ENCODE measurements at places on chromosomes 1 and 21.

DNA sequence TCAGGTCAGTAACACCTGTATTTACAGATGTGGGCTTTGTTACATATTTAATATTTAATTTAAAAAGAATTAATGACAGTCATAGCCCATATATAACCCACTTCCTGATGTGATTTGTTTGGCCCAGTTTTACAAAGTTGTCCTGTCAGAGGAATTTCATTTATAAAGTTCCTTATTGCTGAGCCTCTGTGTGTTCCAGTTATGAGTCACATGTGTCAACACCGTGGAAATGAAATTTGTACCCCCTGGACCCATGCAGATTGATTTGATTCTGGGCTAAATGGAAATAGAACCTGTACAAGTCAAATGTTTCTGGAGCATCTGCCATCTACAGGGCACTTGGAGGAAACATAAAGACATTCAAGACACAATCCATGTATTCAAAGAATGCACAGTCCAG lies 149.2 kb downstream of the CACNA1E start:
- no peak for DNase-seq

DNA sequence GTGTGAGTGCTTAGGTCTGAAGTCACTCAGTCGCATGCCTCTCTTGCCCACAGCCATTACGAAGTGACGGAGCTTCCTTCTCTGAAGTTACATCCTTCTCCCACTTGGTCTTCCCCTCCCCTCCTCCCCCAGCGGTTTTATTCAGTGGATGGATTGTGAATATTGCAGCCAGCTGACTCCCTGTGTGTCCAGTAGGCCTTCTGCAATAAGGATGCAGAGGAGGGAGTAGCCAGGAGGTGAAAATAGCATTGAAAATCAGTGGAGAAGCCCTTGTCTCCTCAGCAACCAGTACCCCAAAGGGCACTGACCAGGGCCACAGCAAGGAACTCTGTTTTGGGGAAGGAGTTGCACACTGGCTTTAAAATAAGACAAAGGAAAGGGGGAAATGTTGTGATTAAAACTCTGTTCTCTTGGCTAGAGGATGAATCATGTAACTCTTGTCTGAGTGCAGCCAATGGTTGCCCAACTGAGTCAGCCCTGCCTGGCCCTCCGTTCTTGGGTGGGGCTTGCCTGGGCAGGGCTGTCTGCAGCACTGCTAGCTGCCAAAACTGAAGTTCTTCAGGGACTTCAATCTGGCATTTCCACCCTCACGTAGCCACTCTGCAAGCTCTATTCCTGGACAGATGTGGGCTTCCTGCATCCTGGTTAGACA lies 4.3 kb downstream of the S100A10 start:
- DNase-seq, result peak; percentile 46

DNA sequence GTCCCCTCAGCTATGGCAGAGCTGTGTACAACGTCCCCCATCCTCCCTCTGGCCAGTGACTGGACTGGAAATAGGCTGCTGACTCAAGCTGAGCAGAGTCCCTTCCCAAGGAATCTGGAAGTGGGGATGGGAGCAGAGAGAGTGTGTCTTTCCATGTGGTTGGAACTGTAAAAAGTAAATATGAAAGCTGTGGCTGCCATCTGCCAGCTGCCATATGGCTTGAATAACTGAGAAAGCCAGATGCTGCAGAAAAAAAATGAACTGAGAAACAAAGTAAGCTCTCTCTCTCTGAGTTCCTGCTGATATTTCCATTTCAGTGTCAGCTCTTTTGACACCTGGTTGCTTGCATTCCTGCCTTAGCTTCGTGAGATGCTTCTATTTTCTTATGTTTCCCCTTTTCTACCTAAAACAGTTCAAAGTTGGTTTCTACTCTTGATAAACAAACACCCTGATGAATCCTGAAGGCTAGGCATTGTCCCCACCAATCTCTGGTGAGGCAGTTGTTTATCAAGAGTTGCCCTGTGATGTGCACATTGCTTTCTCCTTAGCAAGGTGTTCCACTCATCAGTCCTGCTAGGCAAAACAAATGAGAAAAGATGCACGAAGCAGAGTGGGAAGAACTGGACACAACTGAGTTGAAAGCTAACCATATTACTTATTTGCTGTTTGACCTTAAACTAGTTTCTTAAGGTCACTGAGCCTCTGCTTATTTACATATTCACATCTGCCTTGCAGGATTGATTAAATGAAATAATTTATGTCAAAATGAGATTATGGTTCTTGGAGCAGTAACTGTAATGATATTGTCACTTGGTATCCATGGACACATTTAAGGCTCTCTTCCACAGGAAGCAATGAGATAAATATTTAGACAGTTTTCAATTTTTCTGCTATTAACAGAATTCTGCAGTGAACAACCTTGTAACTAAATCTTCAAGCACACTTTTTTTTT lies 16.6 kb upstream of the DR1 start:
- DNase-seq, result no peak

- DNase-seq, result no peak
These were observed 23.8 kb upstream of the PPP1R15B start for GRCh38 chr1:204435381-204435831.

DNA sequence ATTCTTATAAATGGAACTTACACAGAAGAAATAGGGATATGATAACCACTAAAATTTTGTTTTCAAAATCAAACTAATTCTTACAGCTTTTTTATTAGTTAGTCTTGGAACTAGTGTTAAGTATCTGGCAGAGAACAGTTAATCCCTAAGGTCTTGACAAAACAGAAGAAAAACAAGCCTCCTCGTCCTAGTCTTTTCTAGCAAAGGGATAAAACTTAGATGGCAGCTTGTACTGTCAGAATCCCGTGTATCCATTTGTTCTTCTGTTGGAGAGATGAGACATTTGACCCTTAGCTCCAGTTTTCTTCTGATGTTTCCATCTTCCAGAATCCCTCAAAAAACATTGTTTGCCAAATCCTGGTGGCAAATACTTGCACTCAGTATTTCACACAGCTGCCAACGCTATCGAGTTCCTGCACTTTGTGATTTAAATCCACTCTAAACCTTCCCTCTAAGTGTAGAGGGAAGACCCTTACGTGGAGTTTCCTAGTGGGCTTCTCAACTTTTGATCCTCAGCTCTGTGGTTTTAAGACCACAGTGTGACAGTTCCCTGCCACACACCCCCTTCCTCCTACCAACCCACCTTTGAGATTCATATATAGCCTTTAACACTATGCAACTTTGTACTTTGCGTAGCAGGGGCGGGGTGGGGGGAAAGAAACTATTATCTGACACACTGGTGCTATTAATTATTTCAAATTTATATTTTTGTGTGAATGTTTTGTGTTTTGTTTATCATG lies 42.3 kb upstream of the LAMC2 start:
- no peak for DNase-seq

DNA sequence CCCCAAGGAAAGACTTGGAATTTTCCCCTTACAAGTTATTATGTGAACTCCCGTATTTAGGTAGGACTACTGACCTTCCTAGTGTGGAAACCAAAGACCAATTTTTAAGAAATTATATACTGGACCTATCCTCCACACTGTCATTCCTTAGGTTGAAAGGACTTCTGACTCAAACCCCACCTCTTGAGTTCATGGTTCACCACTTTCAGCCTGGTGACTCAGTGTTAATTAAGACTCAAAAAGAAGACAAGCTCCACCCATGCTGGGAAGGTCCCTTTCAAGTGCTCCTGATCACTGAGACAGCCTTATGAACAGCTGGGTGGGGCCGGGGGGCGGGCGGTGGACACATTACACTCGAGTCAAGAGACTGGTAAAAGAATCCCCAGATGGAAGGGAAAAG lies 113.2 kb downstream of the LRRC53 start:
- DNase-seq, result no peak

GRCh38 chr1:87878873-87879272 lies 550.2 kb downstream of the LMO4 start:
- no peak for DNase-seq

DNA sequence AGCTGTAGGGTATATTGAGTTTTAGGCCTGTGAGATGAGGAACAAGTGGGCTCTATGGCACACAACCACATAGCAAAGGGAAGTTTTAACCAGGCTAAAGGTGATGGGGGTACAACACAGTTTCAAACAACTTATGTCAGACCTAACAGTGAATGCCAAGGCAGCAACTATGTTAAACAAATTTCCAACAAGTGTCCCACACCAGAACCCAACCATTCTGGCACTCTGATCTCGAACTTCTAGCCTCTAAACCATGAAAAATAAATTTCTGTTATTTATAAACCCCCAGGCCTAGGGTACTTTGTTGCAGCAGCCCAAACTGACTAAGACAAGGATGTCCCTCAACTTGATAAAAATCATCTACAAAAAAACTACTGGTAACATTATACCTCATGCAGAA lies 52.3 kb upstream of the INSL5 start:
- no peak for DNase-seq

DNA sequence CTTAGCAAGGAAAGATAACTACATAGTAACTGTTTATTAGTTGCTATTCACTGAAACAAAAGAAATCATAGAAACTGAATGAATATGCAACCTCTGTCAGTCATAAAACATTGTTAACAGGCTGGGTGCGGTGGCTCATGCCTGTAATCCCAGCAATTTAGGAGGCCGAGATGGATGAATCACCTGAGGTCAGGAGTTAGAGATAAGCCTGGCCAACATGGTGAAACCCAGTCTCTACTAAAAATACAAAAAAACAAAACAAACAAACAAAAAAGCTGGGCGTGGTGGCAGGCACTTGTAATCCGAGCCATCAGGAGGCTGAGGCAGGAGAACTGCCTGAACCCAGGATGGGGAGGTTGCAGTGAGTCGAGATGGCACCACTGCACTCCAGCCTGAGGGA lies 44.1 kb downstream of the CRB1 start:
- no peak for DNase-seq

DNA sequence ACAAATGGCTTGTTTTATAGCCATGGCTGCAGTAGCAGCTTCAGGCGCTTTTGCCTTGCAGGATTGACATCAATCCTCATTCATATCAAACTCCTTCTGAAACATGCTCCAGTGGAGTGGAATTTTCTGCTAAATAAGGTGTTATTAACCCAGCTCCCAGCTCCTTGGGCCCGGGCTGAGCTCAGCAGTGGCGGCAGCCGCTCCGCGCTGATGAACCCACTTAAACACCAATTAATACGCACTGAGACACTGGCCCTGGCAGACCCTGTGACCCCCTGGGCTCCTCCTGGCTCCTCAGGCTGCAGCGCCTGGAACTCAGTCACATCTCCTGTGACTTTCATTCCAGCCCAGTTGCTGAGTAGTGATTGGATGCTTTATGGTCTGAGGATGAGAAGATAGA lies 137.4 kb upstream of the GRIK3 start:
- DNase-seq, result no peak

- no peak for DNase-seq
These were observed 122.3 kb downstream of the GALNT2 start for GRCh38 chr1:230189341-230189740.

- no peak for DNase-seq
These were observed 8.6 kb downstream of the COL6A1 start for GRCh38 chr21:45990049-45990711.

DNA sequence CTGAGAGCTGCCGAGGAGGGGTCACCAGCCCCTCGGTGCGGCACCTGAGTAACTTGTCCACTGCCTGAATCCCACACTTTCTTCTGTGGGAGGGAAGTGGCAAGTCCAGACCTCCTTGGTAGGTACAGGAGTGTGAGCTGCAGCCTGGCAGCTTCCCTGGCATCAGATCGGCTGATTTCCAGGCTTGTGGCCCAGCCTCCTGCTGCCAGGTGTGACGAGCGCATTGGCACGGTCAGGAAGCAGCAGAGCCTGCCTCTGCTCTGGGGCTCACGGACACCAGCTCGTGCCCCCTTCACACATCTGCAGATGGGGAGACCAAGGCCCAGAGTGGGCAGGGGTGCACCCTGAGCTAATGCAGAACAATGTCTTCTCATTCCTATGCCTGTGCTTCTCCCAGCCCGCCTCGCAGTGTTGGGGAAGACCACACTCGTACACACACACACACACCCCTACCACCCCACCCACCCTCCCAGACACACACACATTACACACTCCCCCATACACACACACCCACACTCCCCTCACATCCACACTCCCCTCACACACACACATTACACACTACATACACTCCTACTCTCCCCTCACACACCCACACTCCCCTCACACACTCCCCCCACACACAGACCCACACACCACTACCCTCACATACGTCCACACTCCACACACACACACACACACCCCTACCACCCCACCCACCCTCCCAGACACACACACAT lies 33.1 kb upstream of the SELENON start:
- DNase-seq, result no peak

DNA sequence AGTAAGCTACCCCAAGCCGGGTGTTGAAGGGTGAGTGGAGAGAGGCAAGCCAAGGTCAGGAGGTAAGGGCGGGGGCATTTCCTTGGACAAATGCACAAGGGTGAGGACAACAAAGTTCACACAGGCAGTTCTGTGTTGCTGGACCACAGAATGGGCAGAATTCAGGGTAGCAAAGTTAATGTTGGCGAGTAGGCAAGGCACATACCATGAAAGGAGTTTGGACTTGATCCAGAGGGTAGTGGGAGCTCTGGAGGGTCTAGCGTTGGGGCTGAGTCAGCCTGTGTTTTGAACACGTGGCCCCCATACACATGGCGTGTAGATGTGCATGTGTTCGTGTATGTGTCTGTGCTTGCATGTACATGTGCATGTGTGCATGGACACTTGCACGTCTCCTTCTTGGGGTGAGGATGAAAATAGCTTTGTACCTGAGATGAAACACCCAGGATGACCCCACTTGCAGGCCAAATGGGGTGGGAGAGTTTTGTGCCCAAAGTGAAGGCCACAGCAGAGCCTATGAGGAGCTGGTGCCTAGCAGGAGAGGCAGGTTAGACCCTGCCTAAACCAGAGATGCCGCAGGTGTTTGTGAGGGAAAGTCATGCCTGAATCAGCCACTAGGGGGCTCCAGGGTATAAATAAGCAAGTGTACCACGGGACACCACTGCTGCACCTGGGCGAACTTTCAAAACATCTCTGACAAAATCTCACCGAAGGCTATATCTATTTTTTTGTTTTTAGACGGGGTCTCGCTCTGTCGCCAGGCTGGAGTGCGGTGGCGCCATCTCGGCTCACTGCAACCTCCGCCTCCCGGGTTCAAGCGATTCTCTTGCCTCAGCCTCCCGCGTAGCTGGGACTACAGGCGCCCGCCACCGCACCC lies 21.8 kb downstream of the SLC27A3 start:
- DNase-seq, result peak; percentile 87

- DNase-seq, result no peak
These were observed 437.0 kb downstream of the MATN1 start for GRCh38 chr1:30286241-30286987.
